Activated T-cell treated with anti-CD3 and anti-CD28 coated beads, Interleukin-2, amount 50 U/mL, for 48 hours (primary cell): ENCODE measurements at places on chromosomes 11 and 22.

- no peak for DNase-seq
Observed at GRCh38 chr11:10990160-10990559, 132.3 kb upstream of the ZBED5 start.

GRCh38 chr11:132058211-132058772 is 687.9 kb downstream of the NTM start:
- no peak for DNase-seq

- peak; percentile 76 for DNase-seq
Observed at GRCh38 chr11:65468874-65469333, 29.9 kb upstream of the MALAT1 start.

GRCh38 chr22:39144101-39144767 is 8.2 kb downstream of the CBX7 start:
- DNase-seq, result peak; percentile 67

GRCh38 chr22:34296461-34296860 is 376.2 kb upstream of the LARGE1 start:
- DNase-seq, result no peak

DNA sequence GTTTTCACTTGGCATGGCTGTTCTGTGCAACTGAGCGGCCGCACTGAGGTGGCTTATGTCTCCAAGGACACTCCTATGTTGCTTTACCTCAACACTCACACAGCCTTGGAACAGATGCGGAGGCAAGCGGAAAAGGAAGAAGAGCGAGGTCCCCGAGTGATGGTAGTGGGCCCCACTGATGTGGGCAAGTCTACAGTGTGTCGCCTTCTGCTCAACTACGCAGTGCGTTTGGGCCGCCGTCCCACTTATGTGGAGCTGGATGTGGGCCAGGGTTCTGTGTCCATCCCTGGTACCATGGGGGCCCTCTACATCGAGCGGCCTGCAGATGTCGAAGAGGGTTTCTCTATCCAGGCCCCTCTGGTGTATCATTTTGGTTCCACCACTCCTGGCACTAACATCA is 2.1 kb downstream of the CLP1 start:
- no peak for DNase-seq

GRCh38 chr11:110720431-110721275 is 8.4 kb upstream of the ARHGAP20 start:
- DNase-seq, result no peak

GRCh38 chr11:88170673-88171072 is 4.6 kb downstream of the RAB38 start:
- DNase-seq, result no peak

GRCh38 chr11:70538641-70539359 is 140.5 kb downstream of the CTTN start:
- no peak for DNase-seq

DNA sequence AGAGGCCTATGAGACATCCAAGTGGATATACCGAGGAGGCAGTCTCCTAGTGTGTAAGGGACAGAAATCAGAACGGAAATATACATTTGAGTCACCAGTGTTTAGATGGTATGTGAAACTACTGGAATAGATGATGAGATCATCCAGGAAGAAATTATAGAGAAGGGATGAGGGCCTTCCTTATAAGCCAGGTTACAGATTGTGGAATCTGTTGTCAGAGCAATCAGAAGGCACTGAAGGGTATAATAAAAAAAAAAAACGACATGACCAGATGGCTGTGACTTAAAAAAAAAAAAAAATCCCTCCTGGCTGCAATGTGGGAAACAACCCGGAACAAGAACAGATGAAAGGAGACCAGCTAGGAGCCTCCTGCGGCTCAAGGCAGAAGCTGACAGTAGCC is 2.7 kb downstream of the MAJIN start:
- no peak for DNase-seq

GRCh38 chr11:65352783-65353182 is 1.8 kb upstream of the TIGD3 start:
- no peak for DNase-seq

DNA sequence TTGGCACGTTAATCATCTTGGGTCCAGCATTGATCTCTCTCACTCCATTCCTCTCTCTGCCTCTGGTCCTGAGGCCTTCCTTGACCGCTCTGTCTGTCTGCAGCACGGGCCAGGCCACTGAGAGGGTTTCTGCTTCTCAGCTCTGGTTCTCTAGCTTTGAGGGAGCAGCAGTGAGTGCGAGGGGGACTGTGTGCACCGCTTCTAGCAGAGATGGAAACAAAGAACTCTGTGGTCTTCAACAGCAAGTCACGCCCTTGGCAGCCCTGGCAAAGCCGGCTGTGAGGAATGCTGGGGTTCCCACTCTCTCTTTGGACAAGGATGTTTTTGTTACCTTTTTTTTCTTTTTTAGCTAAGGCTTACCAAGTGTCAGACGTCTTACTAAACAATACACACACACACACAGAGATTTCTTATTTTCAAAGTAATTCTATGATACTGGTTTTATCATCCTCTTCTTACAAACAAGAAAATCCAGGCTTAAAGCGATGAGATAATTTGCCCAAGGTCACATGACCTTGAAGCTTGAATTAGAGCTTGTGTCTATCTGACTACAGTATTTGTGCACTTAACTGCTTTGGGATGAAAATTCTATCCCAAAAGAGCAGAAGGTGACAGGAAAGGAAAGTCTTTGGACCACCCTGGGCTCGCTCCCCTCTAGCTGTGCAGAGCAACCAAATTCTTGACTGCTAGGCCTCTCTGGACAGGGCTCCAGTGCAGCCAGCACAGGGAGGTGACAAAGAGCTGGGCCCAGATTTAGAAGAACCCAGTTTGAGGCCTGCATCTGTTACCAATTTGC is 293.2 kb downstream of the NTM start:
- DNase-seq, result no peak

- no peak for DNase-seq
Observed at GRCh38 chr11:129237880-129238638, 45.9 kb upstream of the ARHGAP32 start.

GRCh38 chr11:34135439-34135838 is 30.0 kb downstream of the NAT10 start:
- DNase-seq, result no peak

- DNase-seq, result peak; percentile 84
Observed at GRCh38 chr11:64357904-64358535, 942 bp upstream of the RPS6KA4 start.

- no peak for DNase-seq
Observed at GRCh38 chr11:15406851-15407351, 292.2 kb downstream of the INSC start.

DNA sequence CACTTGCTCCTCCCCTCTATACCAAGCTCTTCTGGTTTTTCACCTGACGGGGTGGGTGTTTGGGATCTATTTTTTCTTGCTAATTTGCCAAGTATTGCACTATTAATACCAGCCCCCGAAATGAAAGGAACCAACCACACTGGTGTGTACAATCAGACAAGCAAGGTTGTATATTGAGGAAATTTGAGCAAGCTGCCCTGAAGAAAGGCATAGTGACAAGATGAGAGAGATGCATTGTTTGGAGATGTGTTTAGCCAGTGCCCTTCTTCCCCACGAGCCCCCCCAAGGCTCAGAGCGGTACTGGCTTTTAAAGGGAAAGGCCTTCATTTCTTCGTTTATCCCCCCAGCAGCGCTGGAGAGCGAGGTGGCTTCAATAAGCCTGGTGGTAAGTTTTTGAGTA is 15.2 kb upstream of the GAS2L1 start:
- DNase-seq, result peak; percentile 15

DNA sequence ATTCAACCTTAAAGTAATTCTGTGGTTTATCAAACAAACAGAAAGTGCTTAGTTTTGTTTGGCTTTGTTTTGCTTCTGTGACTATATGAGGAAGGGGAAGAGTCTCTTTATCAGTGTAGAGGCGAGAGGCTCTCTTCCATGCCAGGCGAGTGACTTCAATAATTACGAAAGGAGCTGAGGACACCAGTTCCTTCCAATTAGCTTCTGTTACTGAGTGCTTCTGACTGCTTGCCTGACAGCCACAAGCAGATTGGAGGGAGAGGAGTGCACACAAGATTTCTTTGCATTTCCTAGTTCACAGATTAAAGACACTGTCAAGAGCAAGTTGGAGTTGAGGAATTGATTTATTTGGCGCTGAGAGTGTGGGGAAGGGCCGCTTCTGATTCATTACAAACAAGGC is 1484.5 kb upstream of the TENM4 start:
- no peak for DNase-seq

GRCh38 chr11:108872781-108873291 is 208.0 kb downstream of the DDX10 start:
- DNase-seq, result no peak

- DNase-seq, result no peak
Observed at GRCh38 chr11:9180784-9181183, 84.4 kb downstream of the DENND5A start.

GRCh38 chr11:65438257-65439151 is 15.9 kb downstream of the NEAT1 start:
- DNase-seq, result no peak

- DNase-seq, result peak; percentile 70
Observed at GRCh38 chr11:70423523-70424505, 25.5 kb downstream of the CTTN start.

DNA sequence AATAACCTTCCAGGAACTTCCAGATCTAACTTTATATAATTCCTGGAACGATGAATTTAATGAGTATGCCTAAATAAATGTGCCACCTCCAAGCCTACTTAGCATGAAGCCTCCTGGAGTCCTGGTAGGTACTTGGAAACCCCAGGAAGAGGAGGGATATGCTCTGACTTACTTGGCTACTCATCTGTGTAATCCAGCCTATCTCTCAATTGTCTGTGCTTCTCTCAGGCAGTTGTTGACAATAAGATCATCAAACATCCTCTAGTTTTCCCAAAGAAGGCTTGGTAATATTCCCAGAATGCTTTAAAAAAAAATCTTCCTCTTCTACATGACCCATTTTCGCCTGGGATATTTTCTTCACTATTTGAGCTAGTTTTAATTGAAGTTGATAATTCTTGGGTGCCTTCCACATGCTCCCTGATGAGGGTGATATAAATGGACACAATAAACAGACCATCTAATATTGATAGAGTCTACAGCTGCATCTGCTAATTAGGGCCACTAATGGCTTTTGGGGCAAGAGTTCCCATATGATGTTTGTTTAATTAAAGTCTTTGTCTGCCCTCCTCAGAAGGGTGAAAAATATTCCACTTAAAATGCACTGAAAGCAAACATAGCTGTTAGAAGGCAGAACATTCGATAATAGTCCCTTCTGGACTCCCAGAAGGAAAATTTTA is 75.5 kb upstream of the RAB38 start:
- no peak for DNase-seq

DNA sequence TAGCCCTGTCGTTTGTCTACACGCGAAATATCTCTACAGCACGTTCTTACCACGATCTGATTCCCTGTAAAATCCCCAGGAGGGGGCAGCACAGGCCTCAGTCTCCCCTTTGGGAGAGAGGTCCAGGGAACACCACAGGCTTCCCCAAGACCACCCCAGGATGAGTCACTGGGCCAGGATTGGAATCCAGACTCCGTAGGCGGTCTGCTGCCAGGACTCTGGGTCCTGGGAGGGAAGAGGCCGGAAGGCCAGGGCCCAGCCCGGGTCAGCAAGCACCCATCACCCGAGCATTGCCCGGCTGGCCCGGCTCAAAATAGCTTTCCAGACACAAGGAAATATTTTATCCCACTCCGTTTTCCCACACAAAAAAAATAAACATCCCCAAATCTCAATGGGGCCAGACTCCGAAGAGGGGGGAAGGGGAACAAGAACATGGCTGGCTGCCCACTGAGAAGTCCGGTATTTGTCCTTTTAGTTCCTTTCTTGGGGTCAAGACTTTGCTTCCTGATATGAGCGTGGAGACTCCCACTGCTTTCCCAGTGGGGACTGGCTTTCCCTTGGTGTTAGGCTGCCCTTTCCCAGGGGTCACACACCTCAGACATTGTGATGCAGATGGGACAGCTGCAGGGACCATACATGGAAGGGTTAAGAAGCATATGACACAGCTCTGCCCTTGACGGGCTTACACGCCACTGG is 91.3 kb downstream of the LRRC32 start:
- DNase-seq, result no peak

DNA sequence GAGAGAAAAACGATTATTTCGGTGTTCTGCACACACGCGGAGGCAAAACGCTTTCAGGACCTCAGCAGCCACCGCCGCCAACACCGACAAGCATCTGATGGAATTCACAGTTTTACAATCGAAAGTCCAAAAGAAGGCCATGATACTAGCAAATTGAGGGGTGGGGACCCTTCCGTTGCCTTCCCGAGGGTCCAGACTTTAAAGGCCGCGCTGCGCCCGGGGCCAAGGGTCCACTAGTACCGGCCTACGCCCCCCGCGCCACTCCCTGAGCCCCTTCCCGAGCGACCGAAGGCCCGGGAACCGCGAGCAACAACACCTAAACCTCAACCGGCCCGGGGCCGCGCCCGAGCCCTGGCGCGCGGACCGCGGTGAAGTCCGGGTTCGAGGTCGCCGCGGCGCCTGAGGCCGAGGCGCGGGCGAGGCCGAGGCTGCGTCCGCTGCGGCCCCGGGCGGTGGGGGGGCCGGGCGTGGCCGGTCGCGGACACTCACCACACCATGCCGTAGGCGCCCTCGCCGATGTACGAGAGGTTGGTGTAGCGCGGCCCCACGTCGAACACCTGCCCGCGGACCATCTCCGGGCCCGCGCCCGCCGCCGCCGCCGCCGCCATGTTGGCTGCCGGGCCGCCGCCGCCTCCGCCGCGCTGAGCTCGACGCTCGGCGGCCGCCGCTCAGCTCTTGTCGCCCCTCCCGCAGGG is 465 bp downstream of the MAPK1 start:
- peak; percentile 54 for DNase-seq

DNA sequence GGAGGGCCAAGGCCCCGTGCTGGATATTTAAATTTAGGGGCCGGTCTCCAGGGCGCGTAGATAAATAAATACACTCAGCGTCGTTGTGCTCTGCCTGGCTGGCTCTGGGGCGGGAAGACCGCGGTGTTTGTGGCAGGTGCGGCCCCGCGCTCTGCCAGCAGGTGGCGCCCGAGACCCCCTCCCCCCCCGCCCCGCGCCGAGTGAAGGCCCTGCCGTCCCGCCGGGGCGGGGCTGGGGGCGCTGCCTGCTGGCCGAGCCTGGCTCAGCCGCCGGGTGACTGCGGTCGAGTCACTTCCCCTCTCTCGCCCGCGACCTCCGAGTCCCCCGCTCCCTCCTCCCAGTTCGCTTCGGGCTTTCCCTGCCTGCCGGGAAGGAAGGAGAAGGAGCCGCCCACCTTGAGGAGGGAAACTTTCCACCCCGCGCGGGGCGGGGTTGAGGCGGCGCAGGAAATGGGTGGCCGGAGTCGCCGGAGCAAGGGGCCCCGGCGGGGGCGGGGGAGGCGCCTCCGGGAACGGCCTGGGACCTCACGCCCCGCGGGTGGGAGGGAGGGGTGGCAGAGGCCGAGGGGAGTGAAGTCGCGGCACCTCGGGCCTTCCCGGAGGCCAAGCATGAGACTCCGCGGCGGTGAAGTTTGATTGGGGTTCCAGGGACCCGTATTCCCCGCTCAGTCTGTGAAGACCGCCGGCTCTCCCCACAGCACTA is 1.6 kb upstream of the EHBP1L1 start:
- peak; percentile 94 for DNase-seq
